Mesenteric fat pad (tissue), 1 donor: ENCODE measurements at places on chromosomes 5 and 9. TPM values are rescaled to one million over a fixed set of nuclear protein-coding genes. Genes with fewer than 3 reads are reported as not detected.

DNA sequence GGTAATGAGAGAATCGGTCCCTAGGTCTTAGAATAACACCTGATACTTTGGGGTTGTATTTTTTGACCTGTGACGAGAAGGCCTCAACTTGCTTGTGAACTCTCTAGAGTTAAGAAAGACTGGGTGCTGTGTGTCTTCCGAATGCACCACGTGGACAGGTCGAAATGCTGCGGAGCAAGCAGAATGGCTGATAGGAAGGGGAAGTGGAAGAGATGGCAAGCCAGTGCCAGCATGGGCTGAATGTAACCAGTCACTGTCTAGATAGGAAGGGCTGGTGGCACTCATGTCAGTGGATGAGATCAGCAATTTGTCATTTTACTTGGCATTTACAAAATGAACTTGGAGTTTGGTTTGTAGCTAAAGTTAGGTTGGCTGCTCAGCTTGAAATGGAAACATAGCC, 5.6 kb downstream of the OTULINL start:
- no peak for DNase-seq

- no peak for DNase-seq
These were observed 20.4 kb upstream of the RFK start for GRCh38 chr9:76414661-76415060.

GRCh38 chr9:82148901-82149461, 160.4 kb downstream of the SPATA31D1 start:
- no peak for DNase-seq

- no peak for DNase-seq
These were observed 30.9 kb downstream of the EPB41L4B start for GRCh38 chr9:109289931-109290330.

GRCh38 chr9:82923092-82923911, 139.6 kb downstream of the RASEF start:
- no peak for DNase-seq

GRCh38 chr5:119928974-119929373, 299.6 kb downstream of the FAM170A start:
- no peak for DNase-seq

GRCh38 chr5:119016125-119016774, 27.9 kb upstream of the DTWD2 start:
- no peak for DNase-seq

FAT2 gene
- 0.51 TPM for total RNA-seq

CD72 gene
- 7.0 TPM for total RNA-seq

ARHGEF37 gene
- 3.9 TPM for total RNA-seq

CDH9 gene
- total RNA-seq, result not detected

PDZD2 gene
- 58.5 TPM for total RNA-seq
